H9 (cell line): ENCODE measurements at places on chromosomes 12 and 14. TPM values are rescaled to one million over a fixed set of nuclear protein-coding genes. Genes with fewer than 3 reads are reported as not detected.

- no peak for DNase-seq
Observed at GRCh38 chr14:71931492-71932228, 569 bp upstream of the RGS6 start.

DNA sequence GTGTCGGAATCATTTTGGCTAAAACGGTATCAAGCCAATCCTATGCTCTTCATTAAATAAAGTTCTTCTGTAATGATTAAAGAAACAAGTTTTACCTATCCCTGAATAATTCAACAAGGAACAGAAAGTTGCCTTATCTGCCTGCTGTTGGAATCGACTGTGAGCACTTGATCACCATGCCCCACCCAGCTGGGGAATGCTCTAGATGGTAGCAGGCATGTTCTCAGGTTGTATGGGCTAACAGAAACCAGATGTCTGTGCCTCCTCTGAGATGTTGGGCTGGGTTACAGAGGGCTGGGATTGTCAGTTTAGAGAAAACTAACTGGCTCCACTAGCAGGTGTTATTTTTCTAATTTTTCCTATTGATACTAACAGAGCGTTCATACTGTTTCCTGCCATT, 28.9 kb downstream of the RTRAF start:
- DNase-seq: no peak

- no peak for DNase-seq
Observed at GRCh38 chr14:101560534-101561113, 671 bp upstream of the DIO3 start.

PLEKHG7 gene
- total RNA-seq: not detected in 2 replicates

DNA sequence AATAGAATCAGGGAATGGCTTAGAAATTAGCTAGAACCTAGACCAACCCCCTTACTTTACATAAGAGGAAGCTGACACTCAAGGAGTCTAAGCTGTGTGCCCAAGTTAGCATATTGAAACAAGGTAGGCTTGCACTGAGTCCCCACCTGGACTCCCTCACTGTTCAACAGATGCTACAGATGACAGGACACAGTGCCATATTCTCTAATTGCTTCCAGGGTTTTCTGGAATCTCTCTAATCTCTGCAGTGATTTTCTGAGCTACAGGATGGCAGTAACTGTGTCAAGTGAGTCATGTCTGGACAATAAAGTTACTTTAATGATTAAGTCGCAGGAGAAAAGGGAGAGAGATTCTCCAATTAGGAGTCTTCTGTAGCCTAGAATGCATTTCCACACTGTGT, 35.8 kb downstream of the AKAP6 start:
- DNase-seq: no peak
